ENCODE measurements at places on chromosomes 5 and 9.

GRCh38 chr9:134814598-134815215, 65.9 kb upstream of the FCN2 start:
- no peak for DNase-seq

- no peak for DNase-seq
These were observed 3.4 kb downstream of the DOLK start for GRCh38 chr9:128943832-128944620.

DNA sequence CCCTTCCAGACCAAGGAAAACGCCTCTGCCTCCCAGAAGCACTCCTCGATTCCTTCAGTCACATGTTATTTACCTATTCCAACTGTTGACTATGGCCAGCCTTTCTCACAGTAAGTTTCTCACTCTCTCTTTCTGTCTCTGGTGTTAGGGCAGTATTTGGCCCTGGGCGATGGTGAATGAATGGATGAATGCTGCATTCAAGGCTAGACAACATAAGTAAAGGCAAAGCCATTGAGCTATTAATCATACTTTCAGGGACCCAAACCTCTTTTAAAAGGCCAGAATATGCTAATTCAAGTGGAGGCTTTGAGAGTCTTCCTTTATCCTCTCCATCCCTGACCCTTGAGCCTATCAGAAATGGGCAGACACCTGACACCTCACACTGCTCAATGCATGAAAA, 78.5 kb downstream of the SEC61B start:
- no peak for DNase-seq

DNA sequence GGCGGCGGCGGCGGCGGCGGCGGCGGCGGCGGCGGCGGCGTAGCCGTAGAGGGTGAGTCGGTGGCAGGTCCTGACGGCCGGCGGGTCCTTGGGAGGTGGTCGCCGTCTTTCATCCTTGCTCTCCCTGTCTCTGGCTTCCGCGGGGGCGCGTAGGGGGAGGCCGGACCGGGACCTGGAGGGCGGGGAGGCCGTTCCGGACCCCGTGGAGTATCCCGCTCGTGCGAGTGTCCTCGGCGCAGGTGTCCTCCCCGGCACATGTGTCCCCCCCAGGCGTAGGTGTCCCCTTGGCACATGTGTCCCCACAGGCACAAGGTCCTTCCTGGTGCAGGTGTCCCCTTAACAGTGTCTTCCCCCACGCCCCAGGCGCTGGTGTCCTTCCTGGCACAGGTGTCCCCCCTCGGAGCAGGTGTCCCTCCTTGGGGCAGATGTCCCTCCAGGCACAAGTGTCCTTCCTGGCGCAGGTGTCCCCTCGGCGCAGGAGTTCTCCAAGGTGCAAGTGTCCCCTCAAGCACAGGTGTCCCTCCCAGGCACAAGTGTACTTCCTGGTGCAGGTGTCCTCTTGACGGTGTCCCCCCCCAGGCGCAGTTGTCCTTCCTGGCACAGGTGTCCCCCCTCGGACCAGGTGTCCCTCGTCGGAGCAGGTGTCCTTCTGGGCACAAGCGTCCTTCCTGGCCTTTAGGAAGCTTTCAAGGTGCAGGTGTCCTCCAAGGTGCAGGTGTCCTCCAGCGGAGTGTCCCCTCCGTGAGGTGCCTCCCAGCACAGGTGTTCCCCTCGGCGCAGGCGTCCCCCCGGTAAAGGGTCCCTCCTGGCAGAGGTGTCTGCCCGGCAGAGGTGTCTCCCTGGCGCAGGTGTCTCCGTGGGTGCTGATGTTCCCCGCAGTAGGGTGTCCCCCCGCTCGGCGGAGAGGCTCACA, 519 bp downstream of the EXOC3 start:
- peak; percentile 62 for DNase-seq

- DNase-seq, result no peak
These were observed 458.0 kb upstream of the WWC1 start for GRCh38 chr5:167833456-167833855.

DNA sequence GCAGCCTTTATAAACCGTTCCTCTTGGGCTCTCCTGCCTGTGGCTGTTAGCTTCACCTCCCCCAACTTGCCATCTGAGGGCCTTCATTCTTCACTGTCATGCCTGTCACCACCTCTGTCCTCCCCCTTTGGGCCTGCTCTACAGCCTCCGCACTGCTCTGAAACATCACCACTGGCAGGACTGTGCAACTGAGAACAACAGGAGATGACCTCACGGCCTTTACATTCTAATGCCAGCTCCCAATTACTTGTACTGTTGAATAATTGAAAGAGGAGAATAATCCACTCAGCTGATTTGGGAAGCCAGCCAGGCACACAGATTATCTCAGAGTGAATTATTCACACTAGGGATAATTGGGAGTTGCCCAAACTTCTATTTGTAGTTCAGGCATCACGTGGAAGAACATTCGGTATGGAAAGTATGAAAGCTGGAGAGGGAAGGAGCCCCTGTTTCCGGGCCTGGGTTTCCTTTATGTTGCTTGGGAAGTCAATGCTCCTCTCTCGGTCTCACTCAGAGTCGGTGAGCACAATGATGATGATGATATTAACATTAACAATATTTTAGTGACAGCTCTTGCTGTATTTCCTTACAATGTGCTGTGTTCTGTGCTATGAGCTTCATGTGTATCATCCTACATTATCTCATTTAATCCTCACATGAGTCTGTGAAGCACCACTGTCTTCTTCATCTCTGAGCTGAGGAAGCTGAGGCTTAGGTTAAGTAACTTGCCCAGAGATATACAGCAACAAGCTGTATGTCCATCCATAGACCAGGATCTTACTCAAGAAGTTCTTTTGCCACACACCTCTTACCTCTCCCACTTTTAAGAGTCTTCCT, 99.3 kb upstream of the LRRTM2 start:
- no peak for DNase-seq

- no peak for DNase-seq
These were observed 214.3 kb downstream of the C9orf50 start for GRCh38 chr9:129406278-129407225.

DNA sequence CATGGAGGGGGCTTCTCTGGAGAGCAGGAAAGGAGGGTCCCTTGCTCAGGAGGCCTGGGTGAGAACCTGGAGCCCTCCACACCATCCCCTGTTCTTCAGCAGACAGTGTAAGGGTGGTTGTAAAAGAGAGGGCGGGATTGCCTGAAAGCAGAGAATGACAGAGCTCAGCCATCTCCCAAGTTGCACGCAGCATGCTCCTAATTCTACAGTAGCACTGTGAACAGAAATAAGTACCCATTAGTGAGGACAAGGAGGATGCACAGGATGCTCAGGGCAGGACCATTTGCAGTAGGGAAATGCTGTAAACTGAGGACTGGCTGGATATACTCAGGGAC, 8.4 kb downstream of the CCDC69 start:
- DNase-seq, result no peak

- no peak for DNase-seq
These were observed 24.4 kb downstream of the SLC25A25 start for GRCh38 chr9:128092199-128092977.

- peak; percentile 23 for DNase-seq
These were observed 3.3 kb downstream of the PRELID1 start for GRCh38 chr5:177306674-177307543.

DNA sequence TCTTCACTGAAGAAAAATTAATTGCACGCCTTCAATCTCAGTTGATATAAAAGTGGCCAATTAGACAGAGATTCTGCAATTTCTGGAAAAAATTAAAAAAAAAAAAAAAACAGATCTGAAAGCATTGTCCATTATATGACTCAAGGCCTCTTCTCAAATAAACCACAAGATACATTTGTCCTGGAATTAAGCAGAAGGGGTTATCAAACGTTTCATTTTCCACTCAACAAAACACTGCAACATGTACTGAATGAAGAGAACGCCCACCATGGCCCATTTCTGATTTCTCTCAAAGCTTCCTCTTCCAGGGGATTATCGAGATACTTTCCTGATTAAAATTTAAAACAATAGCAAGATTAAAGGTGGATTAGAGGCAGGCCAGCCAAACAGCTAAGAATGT, 5.8 kb upstream of the PAPPA start:
- DNase-seq, result no peak

GRCh38 chr9:112551641-112552040, 65.0 kb downstream of the KIAA1958 start:
- DNase-seq, result no peak

DNA sequence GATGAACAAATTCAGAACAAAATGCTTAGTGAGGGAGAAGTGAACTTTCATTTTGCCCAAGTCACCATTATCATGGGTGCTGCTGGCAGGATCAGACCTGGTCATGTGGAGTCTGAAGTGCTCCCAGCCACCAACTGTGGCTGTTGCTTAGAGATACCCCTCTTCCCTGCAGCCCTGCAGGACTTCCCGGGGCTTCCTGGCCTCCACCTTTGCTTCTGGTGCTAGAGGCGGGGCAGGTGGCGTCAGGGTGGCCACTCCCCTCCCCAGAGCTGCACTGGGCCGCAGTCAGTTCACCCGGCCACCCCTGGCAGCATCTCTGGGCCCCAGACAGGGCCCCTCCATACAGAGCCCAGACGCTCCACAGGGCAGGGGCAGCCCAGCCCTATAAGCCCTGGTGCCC, 30.0 kb upstream of the SLC12A7 start:
- DNase-seq, result no peak

- peak; percentile 66 for DNase-seq
These were observed 45.4 kb upstream of the MYOT start for GRCh38 chr5:137822158-137822764.

DNA sequence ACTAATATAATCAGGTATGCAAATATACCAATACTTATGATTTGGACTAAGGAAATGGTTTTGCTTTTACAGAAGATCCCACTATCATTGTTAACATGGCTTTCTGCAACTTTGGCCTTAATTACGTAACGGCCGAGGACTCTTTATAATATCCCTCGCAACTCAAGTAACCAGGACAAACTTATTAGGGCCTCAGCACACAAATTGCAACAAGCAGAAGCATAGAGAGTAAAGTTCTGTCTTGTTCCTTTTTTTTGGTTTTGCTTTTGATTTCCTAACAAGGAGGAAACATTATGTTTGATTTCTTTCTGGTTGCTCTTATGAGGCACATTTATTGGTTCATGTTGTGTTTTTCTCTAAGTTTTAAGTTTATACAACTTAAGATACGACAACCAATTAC, 60.4 kb downstream of the RORB start:
- no peak for DNase-seq

DNA sequence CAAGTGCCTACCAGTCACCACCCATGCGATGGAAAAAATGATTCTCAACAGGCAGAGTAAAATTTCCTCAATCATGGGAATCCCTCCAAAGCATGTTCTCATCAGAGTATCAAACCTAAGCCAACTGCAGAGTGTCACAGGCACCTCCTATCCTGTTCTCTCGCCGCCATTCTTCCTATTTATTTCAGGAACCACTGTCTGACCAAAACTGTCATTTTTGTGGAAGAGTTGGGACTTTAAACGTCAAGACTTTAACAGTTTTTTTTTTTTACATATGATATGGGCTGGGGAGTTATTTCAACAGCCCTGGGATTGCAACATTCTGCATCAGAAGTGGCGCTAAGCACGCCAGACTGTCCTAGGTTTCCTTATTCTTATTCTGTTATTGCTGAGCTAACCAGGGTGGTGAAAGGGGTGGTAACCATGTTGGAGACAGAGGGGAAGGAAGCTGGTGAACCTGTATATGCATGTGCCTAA, 29.5 kb downstream of the PFDN1 start:
- DNase-seq, result no peak

DNA sequence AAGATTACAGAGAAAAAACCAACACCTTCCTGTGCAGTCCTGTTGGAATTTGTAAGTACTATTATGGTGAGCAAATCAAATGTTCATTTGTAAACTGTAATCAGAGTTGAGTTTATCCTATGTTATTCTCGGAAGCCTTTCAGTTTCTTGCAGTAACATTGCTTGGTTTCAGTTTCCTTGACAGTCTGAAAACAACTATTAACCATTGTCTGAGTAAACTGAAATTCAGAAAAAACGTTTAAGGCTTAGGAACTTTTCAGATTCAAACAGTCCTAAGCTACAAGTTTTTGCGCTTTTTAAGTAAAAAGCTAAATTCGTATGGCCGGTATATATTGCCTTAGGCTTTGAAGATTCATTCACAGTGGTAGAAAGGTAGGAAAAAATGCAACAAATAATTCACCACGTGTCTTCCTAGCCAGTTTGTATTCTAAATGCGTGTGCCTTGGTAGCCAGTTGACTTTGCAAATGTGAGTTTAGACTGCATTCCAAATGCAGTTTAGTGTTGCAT, 2.5 kb downstream of the GPBP1 start:
- DNase-seq, result no peak

- no peak for DNase-seq
These were observed 302.5 kb downstream of the MLLT3 start for GRCh38 chr9:20319641-20320337.

DNA sequence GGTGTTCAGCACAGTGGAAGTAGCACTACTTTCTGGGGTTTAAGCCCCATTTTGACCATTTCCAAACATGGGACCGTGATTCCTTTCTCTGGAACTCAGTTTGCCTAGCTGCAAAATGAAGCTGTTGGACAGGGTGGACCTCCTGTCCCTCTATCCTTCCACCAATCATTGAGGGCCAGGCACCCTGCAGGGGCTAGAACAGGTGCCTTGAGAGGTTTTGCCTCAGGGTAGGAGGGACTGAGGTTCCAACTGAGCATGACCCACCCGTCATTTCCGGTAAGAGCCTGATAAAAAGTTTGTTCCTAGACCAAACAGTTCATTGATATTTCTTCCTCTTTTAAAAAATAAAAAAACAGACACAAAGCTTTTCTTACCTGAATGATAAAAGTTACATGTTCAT, 116.5 kb downstream of the MVB12B start:
- no peak for DNase-seq

- no peak for DNase-seq
These were observed 45.0 kb upstream of the TNFSF15 start for GRCh38 chr9:114850871-114851270.

GRCh38 chr9:76704593-76705204, 59.5 kb upstream of the PCA3 start:
- DNase-seq, result no peak

DNA sequence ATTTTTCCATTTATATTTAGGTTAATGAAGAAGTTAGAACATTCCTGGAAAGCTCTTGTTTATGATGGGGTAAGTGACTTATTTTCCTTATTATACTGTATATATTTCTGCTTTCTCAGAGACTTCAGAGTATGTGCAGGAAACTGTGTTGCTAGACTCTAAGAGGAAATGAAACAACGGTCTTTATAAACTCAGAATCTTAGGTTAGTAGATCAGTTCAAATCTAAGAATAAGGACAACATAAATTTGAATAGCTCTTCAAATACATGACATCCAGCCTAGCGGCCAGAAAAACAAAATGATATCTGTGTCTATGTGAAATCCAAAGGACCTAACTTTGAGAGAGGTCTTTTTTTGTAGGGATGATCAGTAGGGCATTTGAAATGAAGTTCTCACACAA, 94.3 kb downstream of the PRKACG start:
- peak; percentile 29 for DNase-seq

DNA sequence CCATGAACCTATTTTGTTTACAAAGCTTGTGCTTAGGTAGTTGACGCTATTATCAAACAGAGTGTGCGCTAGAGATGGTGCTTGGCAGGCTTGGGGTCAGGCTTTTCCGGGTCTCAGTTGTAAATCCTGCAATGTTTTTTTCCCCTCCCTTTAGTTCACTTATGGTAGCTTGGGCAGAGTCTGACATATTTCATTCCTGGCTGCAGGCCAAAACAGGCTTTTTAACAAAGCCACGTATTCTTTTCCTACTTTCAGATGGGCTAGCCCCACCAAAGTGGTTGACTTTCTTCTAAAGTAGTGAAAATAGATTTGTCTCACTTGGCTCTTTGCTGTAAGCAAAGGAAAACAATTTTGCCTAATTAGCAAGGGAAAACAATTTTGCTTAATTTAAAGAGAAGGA, 58.0 kb upstream of the FBN2 start:
- no peak for DNase-seq

- no peak for DNase-seq
These were observed 101.0 kb downstream of the PIP5K1B start for GRCh38 chr9:68805890-68806517.
